ENCODE measurements at places on chromosomes 13 and 19.

DNA sequence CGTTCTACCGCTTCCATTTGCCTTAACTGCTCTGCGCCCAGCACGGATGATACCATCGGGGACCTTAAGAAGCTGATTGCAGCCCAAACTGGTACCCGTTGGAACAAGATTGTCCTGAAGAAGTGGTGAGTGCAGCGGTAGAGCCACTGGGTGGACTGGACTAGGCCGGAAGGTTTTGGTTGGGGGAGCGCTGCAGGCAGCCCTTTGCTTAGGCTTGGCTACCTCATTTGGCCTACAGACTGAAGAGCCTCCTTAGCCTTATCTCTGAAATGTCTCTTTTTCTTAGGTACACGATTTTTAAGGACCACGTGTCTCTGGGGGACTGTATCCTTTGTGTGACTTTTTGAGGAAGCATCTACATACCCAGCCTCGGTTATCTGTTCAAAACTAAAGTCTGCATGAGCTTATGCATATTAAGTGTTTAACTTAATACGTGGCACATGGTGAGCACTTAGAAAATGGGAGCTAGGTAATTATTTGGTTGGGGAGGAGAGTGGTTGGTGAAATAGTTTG, 889 bp downstream of the UBL5 start:
- no peak for DNase-seq

- DNase-seq: no peak
Observed at GRCh38 chr19:9848060-9848459, 12.9 kb downstream of the PIN1 start.

- DNase-seq: no peak
Observed at GRCh38 chr19:41302624-41303351, 7.2 kb upstream of the CCDC97 start.

DNA sequence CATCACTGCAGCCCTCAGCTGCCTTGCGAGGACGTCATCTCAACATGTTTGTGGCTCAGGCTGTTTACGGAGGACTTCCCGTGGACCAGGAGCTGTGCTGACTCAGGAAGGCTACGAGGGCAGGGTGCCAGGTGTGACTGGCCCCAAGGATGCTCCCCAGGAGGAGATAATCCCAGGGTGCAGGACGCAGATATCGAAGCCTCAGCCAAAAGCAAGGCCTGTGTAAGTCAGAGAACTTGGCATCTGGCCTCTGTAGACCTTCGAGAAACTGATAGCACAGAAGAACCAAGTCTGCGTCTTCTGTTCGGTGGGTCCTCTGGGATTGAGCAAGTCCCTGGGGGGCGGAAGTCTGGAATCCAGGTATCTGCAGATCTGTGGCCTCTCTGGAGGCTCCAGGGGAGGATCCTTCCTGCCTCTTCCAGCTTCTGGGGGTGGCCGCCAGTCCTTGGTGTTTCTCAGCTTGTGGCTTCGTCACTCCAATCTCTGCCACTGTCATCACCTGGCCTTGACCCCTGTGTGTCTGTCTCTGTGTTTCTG, 2.6 kb upstream of the DOHH start:
- no peak for DNase-seq
